Upper lobe of left lung (tissue), 6 donors: ENCODE measurements at places on chromosomes 2 and 18. TPM values are rescaled to one million over a fixed set of nuclear protein-coding genes. Genes with fewer than 3 reads are reported as not detected.

DNA sequence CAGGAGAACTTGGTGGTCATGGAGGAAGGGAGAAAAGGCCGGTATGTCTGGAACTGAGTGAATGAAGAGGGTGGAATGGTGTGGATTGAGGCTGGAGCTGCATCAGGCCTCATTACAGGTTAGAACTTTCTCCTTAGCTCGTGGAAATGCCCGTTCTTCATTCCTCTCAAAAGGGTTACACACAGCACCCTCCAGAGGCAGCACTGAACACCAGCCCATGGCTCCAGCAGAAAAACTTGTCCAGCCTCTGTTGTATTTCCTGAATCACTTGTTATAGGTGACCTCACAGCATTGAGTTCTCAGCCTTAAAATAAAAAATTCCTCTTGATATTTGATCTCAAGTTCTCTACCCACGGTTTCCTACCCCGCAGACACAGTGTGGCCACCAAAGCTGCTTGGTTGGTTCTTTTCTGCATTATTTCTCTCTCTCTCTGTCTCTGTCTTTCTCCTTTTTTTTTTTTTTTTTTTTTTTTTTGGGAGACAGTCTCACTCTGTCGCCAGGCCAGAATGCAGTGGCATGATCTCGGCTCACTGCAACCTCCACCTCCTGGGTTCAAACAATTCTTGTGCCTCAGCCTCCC is 89.6 kb downstream of the ITGB1BP1 start:
- DNase-seq = no peak

- no peak for DNase-seq
Observed at GRCh38 chr2:81050580-81051095, 746.1 kb upstream of the LRRTM1 start.

Gene SH2D6
- 0.51 TPM for total RNA-seq

Gene FOXI3
- not detected for total RNA-seq

DNA sequence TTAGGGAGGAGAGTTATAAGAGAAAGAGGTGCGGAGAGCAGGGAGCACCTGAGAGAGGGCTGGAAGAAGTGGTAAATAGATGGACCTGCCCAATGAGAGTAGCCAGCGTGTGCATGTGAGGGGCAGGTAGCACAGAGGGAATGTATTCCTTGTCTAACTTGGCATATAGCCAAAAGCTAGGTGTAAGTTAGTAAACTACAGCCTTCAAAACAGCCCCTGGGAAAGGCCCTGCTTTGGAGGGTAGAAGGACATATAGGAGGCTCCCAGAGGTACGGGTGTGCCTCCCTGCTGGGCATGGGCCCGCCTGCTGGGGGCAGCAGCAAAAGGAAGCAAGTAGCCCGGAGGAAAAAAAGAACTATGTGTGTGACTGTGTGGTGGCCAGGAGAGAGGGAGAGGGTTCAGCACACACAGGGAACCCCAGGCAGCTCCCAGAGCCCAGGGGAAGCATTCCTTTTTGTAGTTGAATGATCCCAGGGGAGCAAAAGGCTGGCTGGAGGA is 48.0 kb downstream of the TCF7L1 start:
- no peak for DNase-seq

DNA sequence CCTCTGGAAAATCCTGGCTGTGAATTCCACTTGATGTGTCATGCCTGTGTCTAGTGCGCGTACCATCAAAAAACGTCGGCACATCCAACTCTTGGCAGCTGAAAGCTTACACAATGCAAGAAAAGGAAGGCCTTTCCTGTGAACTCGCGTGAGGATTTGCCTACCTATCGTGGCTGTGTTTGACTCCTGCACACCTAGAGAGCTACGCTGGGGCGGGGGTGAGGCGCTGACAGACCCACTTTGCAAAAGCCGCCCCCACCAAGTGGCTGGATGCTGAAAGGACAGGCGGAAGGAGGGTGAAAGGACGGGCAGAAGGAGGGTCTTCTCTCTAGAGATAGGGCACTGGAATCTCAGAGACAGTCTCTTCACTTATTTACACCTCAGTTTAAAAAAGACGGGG is 270.1 kb downstream of the EIPR1 start:
- no peak for DNase-seq

DNA sequence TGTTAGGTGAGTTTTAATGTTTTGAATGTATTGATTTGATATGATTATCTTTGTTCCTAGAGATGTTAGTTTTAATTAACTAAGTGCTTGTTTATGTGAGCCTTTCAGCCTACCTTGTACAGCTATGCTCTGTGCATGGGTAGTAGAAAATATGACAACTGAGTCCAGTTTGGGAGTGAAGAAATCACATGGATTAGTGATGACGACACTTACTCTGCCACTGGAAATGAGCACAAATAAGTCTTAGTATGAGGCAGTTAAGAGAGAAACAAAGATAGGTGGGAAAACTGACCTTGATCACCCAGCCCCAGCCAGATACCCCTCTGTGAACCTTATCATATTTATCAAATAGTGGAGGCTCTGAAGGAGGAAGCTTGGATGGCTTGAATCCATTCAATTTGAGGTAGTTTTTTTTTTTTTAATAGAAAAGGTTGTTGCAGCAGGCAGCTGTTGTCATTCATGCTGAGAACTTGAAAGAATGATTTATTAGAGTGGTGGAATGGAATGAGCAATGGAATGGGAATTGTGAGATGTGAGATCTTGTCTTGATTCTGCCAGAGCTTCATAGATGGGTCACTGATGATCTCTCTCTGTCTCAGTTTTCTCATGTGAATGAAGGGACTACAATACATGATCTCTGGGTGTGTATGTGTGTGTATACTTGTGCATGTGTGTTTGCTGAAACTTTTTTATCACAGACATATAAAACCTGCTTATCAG is 96.4 kb downstream of the MAP3K20 start:
- DNase-seq = no peak

DNA sequence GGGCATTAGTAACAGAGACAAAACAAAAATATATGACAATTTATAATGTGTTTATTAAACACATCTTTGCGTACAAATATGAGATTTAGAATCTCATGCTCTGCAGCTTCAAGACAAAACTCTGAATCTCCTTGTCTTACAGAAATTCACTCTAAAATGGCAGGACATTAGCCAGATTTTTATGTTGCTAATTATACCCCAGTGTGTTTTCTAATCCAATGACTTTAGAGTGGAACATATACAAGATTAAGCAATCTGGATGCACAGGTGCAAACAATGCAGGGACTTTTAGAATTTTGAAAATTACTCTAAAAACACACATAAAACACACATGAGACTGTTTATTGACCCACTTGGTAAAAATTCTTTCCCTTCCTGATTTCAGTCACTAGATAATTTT is 85.9 kb downstream of the CALCRL start:
- no peak for DNase-seq
